ENCODE measurements at places on chromosomes 5 and 9.

DNA sequence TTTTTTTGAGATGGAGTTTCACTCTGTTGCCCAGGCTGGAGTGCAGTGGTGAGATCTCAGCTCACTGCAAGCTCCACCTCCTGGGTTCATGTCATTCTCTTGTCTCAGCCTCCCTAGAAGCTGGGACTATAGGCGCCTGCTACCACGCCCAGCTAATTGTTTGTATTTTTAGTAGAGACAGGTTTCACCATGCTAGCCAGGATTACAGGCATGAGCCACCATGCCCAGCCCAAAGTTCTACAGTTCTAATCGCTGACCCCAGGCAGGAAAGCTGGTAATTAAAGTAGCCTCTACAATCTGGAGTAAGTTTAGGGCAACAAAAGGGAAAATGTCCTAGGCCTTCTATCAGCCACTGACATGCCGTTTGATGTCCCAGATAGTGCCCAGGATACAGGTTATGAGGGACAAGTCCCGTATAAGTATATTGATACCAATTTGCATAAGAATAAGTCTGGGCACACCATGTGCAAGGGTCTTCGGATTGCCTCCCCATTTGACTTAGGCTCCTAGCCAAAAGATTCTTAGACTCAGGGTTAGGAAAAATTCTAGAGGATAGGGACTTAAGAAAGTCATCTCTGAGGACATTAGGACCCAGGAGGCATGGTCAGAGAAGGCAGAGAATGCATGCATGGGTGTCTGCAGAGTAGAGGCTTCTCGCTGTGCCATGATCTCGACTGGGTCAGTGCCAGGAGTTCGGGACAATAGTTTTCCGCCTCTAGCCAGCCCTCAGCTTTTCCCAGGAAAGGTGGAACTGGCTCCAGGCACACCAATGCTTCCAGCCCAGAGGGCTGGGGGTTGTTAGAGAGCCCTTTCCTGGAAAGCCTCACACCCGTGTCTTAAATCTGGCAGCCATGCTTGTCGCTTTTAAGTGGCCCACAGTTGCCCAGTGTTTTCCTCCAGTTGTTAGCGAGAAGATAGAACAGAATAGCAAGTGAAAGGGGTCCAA, 1111.1 kb downstream of the TAF11L14 start:
- DNase-seq, result no peak

DNA sequence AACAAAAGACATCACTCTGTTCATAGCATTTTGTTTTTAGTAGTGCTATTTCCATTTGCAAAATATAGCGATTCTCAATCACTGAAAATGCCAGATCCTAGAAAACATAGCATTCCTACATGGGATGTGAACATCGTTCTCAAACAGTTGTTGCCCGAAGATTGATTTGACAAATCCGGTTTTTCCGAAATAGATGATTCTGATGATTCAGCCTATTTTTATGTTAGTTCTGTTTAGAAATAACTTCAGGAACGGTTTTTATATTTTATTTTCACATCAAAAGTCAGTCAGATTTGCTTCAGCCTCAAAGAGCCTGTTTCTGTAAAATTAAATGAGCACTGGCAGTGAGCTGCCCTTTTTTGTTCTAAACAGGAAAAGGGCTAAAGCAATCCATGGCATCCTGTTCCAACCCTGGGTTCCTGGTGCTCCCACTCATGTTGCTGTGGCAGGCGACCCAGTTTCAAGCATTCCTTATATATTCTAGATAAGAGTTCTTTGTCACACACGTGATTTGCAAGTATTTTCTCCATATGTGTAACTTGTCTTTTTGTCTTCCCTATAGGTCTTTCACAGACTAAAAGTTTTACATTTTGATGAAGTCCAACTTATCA, 14.2 kb upstream of the PSIP1 start:
- no peak for DNase-seq

- DNase-seq, result no peak
Observed at GRCh38 chr9:123062351-123063176, 29.1 kb downstream of the GPR21 start.

DNA sequence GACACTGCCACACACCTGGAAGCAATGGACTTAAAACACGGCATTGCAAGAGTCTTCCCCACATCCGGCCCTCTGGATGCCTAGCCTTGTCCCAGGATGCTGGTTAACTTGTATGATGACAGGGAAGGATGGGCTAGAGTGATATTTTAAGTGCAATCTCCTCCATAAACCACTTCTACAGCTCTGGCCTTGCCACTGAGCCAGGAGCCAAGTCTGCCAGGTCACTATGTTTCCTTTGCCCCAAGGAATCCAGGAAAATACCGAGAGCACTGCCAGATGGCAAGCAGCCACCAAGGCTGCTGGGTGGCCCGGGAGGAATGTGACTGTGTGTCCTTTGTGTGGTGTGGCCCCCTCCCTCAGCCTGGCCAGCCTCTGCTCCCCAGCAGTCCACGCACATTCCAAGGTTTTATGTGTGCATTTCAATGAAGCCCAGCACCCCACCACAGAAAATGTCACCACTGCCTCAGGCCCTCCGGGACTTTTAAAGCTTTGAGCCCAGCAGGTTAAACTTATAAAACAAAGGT, 106.0 kb downstream of the FRMD3 start:
- DNase-seq, result no peak

DNA sequence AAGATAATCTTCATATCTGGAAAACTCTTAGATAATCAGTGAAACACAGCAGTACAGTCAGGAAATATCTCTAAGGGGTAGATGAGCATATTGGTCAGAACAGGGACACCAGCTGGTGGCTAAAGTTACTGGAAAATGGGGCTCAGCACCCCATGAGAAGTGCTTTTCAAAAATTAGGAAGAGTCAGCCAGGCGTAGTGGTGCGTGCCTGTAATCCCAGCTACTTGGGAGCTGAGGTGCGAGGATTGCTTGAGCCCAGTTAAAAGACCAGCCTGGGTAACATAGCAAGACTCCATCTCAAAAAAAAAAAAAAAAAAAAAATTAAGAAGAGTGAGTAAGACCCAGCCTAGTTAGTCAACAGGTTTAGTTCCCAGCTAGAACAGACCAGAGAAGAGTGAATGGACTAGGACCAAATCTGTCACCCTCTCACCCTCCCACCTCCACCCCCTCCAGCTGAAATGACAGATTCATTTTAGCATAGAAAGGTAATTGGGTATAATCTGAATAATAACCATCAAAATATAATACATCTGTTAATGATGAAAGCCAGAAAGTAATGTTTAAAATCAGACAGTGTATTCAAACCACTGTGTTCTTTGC, 120.9 kb downstream of the CDC42SE2 start:
- DNase-seq, result no peak

GRCh38 chr9:72982146-72982799, 29.4 kb upstream of the ALDH1A1 start:
- DNase-seq, result no peak

DNA sequence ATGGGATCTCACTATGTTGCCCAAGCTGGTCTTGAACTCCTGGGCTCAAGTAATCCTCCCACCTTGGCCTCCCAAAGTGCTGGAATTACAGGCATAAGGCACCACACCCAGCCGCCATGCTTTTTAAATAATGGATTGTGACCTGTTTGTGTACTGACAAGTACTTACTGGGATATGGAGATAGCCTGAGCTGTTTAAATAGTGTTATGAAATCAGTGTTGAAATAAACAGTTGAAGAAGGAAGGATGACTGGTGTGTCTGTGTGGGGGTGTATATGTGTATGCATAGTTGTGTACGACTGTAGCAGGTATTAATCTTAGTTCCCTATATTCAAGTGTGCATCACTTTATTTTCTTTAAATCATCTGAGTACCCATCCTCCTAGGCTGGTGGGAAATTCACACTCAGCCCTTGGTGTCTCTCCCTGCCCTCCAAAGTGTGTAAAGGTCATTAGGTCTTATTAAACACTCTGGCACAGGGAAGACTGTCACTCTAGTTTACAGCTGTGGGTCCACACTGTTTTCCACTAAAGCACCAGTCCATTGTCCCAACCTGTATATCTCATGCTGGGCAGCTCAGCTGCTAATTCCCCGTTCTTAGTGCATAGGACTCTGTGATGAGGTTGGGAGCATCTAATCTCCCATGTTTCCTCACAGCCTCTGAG, 91.0 kb downstream of the SNX18 start:
- no peak for DNase-seq

DNA sequence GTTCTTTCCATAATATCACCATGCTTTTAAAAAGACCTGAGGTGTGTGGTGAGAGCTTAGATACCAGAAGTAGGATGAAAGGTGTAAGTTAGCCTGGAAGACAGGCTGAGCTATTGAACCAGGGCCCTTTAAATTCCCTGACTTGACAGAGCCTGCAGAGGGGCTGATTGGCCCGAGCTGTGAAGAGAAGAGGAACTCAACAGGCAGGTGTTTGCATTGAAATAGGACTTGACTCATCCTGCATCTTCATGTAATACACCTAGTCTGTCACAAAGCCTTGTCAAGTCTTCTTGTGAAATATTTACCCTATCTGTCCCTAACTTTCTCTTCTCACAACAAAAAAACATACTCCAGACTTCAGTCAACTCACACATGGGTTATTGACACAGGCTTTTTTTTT, 16.6 kb upstream of the ANP32B start:
- no peak for DNase-seq

DNA sequence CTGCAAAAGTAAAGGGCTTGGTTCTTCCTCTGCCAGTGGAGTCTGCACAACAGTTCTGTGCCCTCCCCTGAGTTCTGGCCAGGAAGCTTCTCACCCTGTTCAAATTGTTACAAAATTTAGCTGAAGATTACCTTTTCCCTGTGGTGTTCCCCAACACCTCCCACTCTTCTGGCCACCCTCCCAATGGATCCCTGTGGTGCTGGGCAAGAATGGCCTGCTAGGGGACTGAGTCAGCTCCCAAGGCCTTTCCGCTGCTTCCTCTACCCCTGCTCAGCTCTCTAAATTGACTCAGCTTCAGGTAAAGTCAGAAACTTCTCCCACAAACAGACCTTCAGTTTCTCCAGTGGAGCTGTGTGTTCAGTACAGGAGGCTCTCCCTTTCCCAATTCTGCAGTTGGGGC, 186.0 kb downstream of the NR2F1-AS1 start:
- no peak for DNase-seq

DNA sequence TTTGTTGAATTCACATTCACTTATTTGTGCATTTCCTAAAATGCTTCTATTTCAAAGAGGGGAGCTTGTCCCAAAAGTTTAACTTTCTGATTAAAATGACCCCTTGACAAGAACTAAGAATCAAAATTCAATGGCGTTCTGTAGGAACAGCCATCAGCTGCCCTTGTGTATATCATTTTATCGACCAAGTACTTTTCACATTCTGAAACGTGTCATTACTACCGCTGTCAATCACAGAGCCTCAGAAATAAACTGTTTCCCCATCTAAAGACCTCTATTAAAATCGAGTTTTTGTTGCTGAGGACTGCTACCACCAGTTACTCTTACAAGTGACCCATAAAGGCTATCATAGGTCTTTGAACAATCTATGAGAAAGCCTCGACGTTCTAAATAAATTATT, 1.6 kb upstream of the FOXD1 start:
- no peak for DNase-seq

DNA sequence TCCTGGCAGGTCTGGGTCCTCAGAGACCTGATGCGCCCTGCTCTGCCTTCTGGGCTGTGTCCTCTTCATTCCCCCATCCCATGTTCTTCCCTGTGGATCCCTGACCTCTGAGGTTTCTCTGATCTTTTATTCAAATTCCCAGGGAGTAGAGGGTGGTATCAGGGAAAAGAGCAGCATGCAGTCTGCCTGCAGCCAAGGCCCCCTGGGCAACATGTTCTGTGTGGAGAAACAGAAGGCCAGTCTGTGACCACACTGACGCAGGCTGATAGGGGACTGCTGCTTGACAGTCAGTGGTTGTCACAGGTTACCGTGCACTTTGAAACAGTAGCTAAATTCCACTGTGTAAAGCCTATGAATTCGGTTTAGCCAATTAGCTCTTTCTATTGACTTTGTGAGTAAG, 156.6 kb upstream of the IRX2 start:
- no peak for DNase-seq

GRCh38 chr5:14545308-14545707, 36.3 kb upstream of the OTULINL start:
- no peak for DNase-seq

GRCh38 chr9:111003182-111003581, 35.1 kb downstream of the LPAR1 start:
- no peak for DNase-seq

Measured in GM19239 (cell line).